ENCODE measurements at places on chromosomes 3 and 15.

GRCh38 chr3:102460579-102460978 is 25.8 kb downstream of the ZPLD1 start:
- no peak for DNase-seq

DNA sequence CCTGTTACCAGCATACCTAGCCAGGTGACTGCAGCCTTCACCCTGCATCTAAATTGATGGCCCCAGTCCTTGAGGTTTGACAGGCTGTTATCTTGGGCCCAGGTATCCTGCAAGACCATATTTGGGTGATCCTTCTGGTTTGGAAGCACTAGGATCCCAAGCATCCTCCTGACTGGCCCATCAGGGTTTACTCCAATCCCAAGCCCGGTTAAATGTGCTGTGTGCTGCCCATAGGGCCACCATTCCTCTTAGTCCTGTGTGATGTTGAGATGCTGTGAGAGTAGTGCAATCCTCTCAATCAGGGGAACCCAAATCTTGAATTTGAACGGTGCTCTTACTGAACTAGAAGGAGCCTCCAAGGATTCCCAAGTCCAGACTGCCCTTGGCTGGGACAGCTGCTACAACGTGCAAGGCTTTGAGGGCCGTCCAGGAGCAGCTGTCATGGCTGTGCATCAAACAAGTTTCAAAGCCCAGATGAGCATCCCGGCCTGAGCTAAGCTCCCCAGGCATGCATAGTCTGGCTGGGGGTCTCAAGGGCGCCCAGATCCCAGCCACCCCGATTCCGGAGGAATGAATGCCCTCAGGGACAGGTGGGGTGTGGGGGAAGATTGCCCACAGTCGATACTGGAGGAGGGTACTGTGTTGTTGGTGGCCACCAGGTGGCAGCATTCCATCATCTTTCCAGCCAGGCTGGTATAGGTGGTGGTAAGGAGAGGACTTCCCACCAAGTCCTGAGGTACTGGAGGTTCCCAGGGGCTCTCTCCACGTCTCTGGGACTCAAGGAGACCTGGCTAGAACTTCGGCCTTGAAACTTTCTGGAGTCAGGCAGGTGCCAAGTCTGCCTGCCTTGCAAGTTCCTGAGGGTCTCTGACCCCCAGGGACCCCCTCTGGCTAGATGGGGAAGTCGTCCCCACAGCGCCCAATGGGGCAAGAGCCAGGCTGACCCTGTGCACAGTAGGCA is 32.6 kb downstream of the RBM5 start:
- DNase-seq: peak; percentile 94

DNA sequence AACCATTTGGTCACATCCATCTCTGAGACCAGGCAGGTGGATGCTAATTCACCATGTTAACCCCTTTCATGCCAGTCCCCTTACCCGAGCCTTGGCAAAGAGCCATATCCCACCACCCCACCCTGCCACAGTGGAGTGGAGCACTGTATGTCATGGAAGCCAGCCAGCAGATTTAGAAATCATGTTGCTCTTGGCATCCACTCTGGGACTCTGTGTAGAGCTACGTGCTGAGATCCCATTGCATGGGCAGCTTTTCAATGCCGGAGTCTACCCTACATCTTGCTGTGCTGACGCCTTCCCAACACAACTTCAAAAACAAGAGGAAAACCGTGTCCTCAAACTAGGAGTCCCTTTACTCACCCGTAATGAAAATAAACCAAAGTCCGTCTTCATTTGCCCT is 131.0 kb downstream of the NTRK3 start:
- no peak for DNase-seq

DNA sequence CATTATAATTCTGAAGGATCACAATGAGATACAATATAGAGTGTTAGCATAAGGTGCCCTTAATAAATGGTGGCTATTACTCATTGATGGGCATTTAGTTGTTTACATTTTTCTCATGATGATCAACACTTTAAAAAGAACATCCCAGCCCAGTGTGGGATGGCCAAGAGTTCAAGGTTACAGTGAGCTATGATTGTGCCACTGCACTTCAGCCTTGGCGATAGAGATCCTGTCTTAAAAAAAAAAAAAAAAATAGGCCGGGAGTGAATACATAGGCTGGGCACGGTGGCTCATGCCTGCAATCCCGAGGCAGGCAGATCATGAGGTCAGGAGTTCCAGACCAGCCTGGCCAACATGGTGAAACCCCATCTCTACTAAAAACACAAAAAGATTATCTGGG is 1.6 kb upstream of the FXR1 start:
- DNase-seq: no peak

GRCh38 chr3:137906985-137907649 is 102.8 kb upstream of the CLDN18 start:
- DNase-seq: no peak
